Stimulated activated CD8-positive, alpha-beta memory T cell treated with anti-CD3 and anti-CD28 coated beads, Interleukin-4, amount 100 ng/mL, for 1 hour (primary cell): ENCODE measurements at places on chromosomes 7 and 10.

DNA sequence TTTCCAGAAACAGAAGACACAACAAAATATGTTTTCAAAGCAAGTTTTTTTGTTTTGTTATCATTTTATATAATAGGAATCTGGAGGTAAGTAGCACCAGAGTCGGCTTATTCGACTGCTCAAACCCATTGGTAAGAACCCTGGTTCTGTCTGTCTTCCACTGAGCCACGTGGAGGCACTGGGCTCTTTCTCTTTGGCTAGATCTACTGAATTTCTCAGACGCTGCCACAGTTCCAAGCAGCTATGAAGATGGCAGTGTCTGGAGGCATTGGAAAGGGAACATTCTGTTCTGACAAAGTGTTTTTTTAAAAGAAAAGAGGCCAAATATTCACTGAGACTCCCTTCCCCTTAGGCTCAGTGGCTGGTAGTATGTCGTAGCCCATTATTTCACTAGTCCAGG lies 338.8 kb downstream of the NRG3 start:
- DNase-seq, result no peak

- DNase-seq, result no peak
Measured at GRCh38 chr7:110168010-110168409, 922.9 kb upstream of the LRRN3 start.

GRCh38 chr7:136086712-136087111 lies 109.6 kb upstream of the MTPN start:
- DNase-seq, result no peak

DNA sequence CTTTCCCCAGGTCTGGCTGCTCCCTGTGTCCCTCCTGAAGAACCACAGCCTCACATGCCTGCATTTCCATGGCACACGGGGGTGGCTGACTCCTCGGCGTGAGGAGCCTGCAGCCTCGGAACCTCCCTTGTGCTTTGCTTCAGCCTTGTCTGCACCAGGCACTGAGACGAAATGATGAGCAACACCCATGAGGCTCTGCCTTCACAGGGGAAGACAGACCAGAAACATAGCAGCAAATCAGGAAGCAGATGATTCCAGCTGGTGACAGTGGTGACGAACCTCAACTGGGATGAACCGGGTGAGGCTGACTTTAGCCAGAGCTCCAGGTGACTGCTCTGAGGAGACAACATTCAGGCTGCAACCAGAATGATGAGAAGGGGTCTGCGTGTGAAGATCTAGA lies 84.5 kb upstream of the SMNDC1 start:
- no peak for DNase-seq

GRCh38 chr10:78944723-78945312 lies 123.9 kb upstream of the ZMIZ1 start:
- no peak for DNase-seq

DNA sequence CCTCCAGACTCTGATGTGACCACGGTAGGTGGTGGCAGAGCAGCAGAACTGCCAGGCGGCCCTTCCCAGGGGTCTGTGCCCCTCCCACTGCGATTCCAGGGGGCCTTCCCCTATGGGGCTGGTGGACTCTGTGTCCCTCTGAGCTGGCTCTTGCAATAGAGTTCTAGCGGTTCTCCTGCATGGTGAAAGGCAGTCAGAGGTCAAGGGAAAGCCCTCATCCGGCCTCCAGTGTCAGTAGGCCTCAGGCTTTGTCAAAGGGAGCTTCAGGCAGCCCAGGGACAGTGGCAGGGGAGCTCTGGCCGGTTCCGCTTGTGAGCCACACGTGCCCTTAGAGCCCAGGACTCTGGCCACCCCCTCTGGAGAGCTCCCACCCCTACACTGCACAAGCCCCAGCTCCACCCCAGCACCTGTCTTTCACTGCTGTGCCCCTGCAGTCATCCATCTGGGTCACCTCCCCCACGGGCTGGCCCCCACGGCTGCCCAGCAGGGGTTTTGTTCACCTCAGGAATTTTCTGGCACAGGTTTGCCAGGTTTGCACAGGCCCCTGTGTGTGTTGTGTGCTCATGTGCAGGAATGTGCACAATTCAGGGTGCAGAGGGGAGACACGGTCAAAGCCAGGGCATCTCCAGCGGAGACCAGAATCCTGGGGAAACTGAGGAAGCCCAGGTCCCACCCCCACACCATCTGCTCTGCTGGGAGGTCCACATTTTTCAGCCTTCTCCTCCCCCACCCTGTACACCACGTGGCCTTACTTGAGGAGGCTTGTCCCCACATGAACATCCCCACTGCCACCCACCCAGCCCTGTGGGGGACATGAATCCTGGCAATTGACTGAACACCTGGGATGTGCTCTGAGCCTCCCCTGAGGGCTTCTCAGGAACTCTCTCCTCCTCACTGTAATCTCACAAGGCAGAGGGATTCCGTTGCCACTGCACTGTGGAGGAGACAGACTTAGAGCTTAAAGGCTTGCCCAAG lies 23.8 kb downstream of the C10orf105 start:
- no peak for DNase-seq

GRCh38 chr7:50404392-50404791 lies 45.8 kb downstream of the FIGNL1 start:
- no peak for DNase-seq

DNA sequence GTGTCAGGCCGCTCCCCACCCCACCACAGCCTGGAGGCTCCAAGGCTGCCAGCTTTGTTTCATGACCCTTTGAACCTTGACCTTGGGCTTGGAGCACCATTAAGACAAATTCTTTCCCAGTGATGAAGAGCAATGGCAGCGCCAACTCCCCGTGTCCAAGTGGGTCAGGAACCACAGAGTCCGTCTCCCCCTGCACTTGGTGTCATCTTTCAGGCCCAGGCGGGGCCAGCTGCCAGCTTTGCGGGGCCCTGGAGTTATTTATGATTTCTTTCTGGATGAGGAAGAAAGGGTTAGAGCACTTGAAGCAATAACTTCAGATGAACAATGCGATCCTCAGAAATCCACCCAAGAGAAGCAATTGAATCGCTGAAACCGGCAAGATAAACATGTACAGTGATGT lies 110.8 kb downstream of the MYL10 start:
- no peak for DNase-seq

DNA sequence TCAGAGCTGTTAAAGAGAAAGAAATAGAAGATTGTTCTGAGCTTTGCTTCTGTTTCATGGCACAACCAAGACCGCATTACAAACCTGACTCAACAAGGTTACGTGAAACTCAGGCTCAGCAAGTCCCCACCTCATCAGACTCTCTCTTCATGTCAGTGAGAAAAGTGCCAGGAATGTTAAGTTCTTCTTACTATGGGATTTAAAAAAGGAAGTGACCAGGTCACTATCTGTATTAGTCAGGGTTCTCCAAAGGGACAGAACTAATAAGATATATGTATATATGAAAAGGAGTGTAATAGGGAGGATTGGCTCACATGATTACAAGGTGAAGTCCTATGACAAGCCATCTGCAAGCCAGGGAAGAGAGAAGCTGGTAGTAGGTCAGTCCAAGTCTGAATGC lies 25.4 kb upstream of the PAPSS2 start:
- DNase-seq, result no peak

GRCh38 chr10:101036726-101037125 lies 5.7 kb downstream of the SFXN3 start:
- DNase-seq, result no peak

GRCh38 chr10:60611291-60611747 lies 167.0 kb upstream of the CDK1 start:
- DNase-seq, result no peak

DNA sequence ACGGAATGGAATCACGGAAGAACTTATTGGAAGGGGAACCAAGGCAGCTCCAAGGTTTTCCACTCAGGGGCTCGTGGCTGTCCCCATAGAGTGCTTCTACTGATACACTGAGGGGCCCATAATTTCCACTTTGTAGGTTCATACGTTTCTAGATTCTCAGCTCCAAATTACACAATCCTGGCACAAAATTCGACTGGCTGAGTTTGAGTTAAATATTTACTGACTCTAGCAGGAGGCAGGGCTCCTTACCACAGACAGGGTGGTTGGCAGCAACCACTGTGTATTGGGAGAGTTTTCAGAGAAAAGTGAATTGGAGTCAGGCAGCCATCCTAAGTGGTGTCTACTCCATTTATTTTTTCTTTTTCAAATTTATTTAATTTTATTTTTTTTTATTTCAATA lies 55.4 kb upstream of the SEC61G start:
- DNase-seq, result no peak

DNA sequence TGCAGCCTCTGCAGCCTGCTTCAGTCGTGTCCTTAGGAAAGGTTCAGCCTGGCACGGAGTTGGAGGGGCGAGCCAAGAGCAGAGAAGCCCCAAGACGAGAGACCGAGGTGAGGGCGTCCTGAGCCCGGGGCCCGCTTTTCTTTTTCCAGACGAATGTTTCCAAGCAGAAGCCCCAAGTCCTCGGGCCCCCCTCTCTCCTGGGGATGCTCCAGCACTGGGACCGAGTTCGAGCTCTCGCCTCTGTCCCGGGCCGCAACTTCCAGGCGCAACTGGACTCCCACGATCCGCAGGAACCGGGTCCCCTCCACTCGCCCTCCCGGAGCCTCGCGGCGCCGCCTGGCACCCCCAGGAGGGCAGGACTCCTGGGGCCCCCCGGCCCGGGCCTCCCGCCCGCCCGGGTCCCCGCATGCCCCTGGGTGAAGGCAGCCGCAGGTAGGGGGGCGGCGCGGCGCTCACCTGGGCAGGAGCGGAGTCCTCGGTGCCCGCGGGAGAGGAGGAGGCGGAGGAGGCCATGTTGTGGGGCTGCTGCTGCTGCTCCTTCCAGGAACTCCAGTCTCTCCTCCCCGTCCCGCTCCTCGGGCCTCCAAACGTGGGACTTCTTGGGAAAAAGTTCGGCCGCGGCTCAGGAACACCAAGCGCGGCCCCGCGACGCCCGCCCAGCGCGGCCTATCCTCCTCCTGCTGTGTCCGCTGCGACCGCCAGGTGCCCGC lies 45.3 kb upstream of the CDK1 start:
- no peak for DNase-seq

- DNase-seq, result no peak
Measured at GRCh38 chr7:143205560-143206293, 16.1 kb upstream of the TAS2R40 start.

DNA sequence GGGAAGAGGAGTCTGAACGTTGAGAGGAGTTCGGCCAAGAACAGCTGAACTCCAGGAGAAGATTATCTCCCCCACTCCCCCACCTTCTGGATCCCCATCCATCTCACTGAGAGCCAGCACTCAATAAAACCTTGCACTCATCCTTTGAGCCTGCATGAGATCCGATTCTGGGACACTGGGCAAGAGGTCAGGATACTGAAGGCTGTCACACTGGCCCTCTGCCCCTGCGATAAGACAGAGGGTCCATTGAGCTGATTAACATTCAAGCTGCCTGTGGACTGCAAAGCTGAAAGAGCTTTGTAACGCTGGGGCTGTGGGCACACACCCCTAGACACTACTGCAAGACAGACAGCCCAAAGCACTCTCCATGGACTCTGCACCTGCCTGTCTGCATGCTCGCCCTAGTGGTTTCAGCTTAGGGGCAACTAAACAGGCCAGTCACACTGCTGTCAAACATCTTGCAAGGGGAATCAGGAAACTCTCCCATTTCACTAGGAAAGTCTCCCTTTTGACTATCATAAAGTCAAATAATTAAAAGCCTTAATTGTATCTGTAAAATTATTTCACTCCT lies 42.3 kb upstream of the CNTNAP2 start:
- DNase-seq, result no peak

- no peak for DNase-seq
Measured at GRCh38 chr10:130463876-130464364, 327.7 kb downstream of the GLRX3 start.

DNA sequence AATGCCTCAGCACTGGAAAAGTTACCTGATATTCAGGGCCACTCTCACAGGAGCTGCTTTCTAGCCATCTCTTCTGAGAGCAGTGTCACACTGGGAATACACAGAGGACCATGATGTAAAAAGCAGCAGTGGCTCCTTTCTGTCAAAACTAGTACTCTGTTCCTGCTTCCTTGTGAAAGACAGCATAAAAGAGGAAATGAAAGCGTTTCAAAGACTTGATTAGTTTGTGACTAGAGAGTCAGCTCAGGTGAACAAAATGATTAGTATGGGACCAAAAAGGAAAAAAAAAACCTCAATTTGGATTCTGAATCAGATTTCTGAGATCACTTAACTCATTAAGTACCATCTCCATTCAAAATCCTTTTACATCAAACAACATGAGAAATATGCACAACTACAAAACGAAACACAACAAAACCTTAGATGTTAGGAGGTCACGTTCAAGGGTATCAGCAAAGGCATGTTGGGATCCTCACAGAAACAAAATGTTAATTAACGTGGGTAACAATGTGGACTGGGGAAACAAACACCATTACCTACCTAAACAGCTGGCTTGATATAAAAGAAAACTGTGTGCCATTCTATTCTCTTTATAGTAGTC lies 103.7 kb downstream of the MACC1 start:
- DNase-seq, result no peak

DNA sequence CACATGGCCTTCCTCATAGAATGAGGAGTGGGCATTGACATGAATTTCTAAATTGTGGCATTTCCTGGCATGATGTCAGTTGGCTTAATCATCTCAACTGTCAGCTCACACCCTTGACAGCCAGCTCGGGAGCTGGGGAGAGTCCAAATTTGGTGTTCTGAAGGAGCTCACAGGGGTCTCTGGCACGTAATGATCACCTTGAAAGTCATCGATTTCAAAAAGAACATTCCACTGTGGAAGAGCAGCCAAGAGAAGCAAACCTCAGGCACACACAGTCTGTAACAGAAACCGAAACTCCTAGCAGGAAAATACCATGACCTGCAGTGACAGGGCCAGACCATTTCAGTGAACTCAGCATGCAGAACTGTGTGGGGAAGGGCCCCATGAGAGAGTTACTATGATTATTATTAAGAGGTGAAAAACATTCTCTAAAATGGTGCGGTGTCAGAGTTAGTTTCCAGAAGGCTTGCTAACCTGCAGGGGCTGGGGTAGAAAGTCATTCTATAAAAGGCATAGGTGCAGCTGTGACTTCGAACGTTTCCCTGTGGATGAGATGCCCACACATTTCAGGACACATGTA lies 26.4 kb upstream of the KLF6 start:
- no peak for DNase-seq

GRCh38 chr10:59331661-59332060 lies 30.7 kb downstream of the FAM13C start:
- DNase-seq, result no peak

GRCh38 chr10:6050801-6051445 lies 11.2 kb downstream of the IL2RA start:
- DNase-seq, result peak; percentile 59

- DNase-seq, result no peak
Measured at GRCh38 chr10:91597197-91597881, 35.5 kb downstream of the PPP1R3C start.

- no peak for DNase-seq
Measured at GRCh38 chr10:32461203-32461602, 15.3 kb downstream of the CCDC7 start.

GRCh38 chr7:139186146-139186545 lies 44.9 kb upstream of the UBN2 start:
- DNase-seq, result no peak
